ENCODE measurements at places on chromosomes 4 and X. TPM values are rescaled to one million over a fixed set of nuclear protein-coding genes. Genes with fewer than 3 reads are reported as not detected.

Gene TCEAL7
- 26.6 TPM for polyA plus RNA-seq

Gene KDR
- polyA plus RNA-seq: 112 TPM

Gene MAOA
- 67.6 TPM for polyA plus RNA-seq

Gene MAOB
- 15.8 TPM for polyA plus RNA-seq

Gene FAM241A
- polyA plus RNA-seq: 2.3 TPM

Gene LDOC1
- 87.9 TPM for polyA plus RNA-seq

DNA sequence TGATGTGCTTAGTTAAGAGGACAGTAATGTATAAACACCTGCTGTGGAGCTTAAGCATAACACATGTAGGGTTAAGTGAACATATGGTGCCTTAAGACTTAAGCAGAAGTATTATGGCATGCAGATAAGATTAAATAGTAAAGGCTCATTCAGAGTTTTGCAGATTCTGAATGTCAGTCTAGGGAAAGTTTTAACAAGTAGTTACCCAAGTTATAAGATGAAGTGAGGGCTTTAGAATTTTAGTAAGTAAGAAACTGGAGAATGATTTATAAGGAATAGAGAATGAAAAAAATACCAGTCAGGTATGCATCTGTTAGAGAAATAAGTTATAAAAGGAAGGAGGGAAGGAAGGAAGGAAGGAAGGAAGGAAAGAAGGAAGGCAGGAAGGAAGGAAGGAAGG lies 902.1 kb downstream of the TRAM1L1 start:
- no peak for DNase-seq

- no peak for DNase-seq
Observed at GRCh38 chrX:37380924-37381323, 31.8 kb downstream of the PRRG1 start.

DNA sequence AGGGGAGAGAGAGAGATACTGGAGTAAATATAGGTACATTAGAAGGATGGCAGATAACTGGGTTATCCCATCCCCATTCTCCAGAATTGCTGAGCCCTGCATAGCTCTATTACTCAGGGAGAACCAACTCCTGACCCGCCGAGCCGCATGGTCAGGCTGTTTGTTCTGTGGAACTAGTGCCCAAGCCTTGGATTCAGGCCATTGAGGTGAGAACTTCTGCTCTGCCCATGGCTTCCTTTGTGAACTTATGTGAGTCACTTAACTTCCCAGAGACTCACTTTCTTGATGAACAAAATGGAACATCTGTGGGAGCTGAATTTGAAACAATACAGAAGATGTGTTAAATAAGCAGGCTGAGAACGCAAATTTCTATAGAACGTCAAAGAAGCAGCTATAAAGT lies 54.2 kb downstream of the SPATA18 start:
- DNase-seq: no peak

DNA sequence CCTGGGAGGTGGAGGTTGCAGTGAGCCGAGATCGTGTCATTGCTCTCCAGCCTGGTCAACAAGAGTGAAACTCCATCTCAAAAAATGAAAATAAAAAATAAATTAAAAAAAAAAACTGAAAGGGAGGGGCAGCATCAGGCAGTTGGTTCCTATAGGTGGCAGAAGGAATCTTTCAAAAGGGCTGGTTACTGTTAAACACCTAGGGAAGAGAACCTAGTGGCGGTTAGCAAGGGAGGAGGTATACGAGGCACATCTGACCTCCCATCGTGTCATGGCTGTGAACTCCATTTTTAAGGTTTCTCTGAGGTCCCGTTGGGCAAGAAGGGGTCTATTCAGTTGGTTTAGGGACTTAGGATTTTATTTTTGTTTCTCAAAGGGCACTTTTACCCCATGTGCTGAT lies 150.1 kb downstream of the SLC7A11 start:
- no peak for DNase-seq

GRCh38 chr4:73817341-73817740 lies 19.1 kb upstream of the CXCL6 start:
- no peak for DNase-seq

DNA sequence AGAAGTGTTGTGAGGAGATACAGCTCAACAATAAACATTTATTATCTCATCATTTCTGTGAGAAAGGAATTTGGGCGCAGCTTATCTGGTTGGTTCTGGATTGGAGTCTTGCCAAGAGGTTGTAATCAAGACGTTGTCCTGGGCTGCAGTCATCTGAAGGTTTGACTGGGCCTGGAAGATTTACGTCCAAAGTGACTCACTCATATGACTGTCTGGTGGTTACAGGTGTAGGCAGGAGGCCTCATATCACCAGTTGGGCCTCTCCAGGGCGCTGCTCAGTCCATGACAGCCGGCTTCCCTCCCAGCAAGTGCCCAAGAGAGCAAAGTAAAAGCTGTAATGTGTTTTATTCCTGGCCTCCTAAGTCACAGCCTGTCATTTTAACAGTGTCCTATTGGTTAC lies 106.3 kb downstream of the USP46 start:
- DNase-seq: no peak

DNA sequence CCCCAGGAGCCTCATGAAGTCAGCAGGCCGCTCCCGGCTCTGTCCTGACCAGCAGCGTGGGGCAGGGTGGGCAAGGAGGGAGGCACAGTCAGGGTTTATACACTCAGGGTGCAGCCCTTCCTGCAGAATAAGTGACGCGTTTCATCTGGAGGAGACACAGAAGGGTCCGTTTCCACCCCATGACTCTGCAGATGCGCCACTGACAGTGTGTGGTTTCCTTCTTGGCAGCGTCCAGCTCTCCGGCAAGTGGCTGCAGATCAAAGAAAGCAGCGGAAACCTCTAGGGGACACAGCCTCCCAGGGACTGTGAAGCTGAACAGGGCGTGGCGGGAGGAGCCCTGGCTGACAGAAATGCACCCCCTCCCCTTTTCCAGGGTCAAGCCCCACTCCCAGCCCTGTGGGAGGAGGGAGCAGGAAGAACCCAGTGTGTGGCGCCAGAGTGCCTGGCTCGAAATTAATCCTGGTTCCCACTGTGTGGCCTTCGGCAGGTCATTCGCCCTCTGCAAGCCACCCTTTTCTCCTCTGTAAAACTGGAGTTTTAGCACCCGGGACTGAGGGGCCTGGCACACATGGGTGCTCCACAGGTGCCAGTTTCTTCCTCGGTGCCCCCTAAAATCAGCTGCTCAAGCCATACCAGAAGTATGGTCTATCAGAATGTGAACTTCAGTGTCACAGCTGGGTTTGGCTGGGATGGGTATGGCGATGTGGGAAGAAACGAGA lies 17.3 kb upstream of the TBC1D14 start:
- peak; percentile 47 for DNase-seq

DNA sequence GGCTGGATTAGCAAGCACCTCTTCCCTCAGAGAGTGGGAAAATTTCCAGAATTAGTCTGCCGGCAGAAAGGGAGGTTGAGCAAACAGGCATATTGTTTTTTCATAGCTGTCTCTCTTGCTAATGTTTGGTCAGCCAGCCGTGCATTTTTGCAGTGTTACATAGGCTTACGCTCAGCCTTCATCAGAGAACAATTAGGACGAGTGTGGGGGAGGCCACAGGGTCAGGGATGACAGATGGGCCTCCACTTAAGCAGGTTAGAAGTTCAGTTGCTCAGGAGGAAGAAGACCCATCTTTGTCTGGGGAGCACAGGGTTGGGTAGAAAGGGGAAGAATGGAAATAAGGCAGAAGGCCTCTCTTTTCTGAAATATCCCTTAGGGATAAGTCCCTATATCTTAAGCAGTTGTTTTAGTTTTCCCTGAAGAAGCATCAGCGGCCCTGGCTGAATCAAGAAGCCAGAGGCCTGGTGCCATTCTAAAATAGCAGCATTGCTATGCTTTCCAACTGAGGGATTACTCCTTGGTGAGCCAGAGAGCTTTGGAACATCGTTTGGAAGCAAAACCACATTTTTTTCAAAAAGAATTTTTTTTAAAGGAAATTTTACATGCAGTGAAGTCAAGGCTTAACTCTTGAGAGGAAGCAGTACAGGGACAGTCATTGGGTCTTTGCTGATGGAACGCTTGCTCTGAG lies 118.8 kb downstream of the SMIM20 start:
- no peak for DNase-seq

DNA sequence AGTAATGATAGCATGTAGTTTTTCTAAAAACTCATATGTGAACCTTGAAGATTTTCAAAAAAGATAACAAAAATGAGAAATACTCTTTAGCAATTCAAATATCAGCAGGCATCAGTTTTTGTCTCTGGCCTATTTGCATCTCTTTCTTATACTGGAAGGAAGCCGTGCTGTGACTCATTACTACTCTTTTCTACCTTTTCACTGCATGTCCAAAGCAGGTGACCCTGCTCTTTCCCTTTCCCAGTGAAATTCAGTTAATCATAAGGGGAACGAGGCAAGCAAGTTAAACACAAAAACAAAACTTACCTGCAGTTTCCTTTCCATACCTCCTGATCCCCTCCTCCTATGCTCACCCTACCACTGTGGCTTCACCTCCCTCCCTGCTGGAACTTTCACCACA lies 9.3 kb downstream of the SPATA4 start:
- no peak for DNase-seq

DNA sequence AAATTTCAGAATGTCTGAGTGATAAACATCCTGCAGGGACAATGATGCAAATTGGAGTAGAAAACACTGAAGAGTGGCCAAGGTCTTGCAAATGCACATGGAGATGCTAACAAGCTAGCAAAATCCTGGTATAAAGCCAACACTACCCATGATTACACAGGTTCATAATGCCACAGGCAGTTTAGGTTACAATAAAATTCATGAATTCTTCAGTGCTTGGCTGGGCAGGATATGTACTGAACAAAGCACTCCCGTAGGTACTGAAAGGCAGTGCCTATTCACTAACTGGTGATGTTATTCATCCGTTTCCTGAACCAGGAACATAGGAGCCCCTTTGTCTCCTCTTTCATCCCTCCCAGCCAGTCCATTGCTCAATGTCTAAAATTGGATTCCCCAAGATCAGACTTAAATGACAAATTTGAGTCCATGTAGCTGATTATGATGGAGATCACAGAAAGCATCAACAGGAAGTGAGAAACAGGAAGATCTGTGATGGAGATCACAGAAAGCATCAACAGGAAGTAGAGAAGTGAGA lies 244.5 kb downstream of the DMD start:
- no peak for DNase-seq

GRCh38 chr4:101857176-101857575 lies 66.6 kb downstream of the BANK1 start:
- DNase-seq: no peak

All from right lung (tissue), 10 donors.